ENCODE measurements at places on chromosomes 13 and 19. TPM values are rescaled to one million over a fixed set of nuclear protein-coding genes. Genes with fewer than 3 reads are reported as not detected.

DNA sequence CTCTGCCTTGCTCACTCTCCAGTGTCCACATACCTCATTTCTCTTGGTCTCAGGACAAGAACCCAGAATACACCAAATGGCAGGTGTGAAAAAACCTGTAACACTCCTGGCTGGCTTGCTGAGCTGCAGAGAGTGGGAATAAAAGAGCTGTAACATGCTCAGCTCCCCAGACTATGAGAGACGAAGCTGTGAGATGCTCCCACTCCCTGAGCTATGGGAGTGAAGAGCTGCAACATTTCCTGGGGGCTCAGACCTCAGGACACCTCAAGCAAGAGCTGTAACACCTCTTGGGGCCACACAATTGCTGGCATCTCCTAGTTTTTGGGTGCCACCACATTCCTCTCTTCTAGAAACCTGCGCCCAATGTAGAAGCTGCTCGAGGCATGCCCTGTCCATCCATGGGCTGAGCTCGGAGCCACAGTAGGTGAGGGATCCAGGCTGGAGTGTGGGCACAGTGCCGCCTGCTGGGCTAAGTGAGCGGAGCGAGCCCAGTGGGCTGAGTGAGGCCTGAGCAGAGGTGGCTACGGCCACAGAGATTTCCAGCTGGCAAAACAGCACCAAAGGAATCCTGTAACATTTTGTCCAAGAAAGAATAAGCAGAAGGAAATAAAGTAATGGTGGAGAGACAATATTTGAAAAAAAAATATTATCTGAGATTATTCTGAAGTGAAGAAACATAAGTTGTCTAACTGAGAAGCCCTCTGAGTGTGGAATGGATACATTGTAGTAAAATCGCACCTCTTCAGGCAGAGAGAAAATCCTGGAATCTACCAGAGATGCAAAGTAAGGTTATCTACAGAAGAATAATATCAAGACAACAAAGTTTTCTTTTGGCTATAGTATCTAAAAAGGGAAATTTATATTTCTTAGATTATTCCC lies 186.2 kb upstream of the PCDH9 start:
- no peaks in the 10 kb centered on the region for H3K36me3 ChIP-seq
- H3K4me3 ChIP-seq, result no peak overlapping the region
- no peaks in the 10 kb centered on the region for H3K4me1 ChIP-seq
- no peak overlapping the region for H3K27ac ChIP-seq
- no peak for DNase-seq

GRCh38 chr19:43474986-43475705 lies 9.7 kb upstream of the LYPD3 start:
- peak overlapping the region; percentile 84 for H3K4me3 ChIP-seq
- H3K4me1 ChIP-seq, result peaks cover 40% of the 10 kb centered on the region
- H3K27ac ChIP-seq, result peak overlapping the region; percentile 76

GRCh38 chr19:51948975-51949374 lies 21.7 kb downstream of the ZNF613 start:
- H3K4me3 ChIP-seq, result no peak overlapping the region
- peaks cover 35% of the 10 kb centered on the region for H3K36me3 ChIP-seq
- DNase-seq, result no peak

DNA sequence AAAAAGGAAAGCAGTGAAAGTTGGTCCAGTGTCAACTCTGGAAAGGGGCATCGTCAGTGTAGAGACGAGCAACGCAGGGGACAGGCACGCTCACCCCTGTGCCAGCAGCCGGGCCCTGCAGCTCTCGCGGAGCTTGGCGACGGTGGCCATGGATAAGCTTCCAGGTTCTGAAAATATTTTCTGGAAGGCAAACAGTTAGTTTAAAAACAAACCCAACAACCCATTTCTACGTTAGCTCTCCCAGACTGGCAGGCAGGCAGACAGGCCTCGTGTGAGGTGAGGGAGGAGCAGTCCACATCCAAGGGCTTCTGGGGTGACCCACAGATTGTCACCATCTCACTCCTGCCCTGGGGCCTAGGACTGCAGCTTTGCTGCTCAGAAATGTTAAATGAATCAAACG lies 27.4 kb downstream of the LAMP1 start:
- no peak overlapping the region for H3K27ac ChIP-seq
- peaks cover 6% of the 10 kb centered on the region for H3K4me1 ChIP-seq
- peaks cover 12% of the 10 kb centered on the region for H3K36me3 ChIP-seq
- no peak for DNase-seq

- no peak overlapping the region for H3K4me3 ChIP-seq
- H3K27ac ChIP-seq, result no peak overlapping the region
- H3K27me3 ChIP-seq, result no peaks in the 10 kb centered on the region
- no peaks in the 10 kb centered on the region for H3K36me3 ChIP-seq
Observed at GRCh38 chr13:84912720-84913119, 886.5 kb downstream of the SLITRK6 start.

DNA sequence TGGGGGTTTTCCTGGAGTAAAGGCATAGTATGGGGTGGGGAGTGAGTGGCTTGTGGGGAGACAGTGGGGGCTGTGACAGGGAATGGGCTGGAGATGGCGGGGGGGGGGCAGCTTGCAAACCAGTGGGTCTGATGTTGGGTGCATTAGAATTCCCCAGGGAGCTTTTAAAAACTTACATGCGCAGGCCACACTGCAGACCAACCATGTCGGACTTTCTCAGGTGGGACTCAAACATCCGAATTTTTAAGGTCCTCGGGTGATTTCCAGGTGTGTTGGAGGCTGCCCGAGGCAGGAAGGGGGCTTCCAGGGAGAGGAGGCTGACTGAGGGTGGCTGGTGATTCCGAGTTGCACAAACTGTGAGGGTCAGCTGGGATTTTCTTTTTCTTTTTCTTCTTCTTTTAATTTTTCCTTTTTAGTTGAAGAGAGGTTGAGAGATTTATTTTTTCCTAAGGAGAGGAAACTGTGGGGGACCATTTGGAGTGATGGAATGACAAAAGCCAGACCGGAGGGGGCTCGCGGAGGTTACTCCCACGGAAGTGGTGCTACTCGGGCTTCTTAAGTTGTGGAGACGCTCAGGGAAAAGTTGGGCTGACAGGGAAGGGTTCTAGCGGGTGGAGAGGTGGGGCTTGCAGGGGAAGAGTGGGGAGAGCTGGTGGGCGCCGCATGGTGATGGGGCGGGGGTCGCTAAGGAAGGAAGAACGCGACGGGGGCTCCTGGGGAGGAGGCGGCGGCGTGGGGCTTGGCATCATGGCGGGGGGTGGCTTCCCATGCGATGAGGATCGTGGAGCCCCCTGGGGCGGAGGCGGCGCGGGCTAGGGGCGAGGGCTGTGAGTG lies 997 bp upstream of the CACNG8 start:
- DNase-seq, result no peak
- H3K36me3 ChIP-seq, result no peaks in the 10 kb centered on the region
- H3K27ac ChIP-seq, result no peak overlapping the region
- H3K4me3 ChIP-seq, result no peak overlapping the region

DNA sequence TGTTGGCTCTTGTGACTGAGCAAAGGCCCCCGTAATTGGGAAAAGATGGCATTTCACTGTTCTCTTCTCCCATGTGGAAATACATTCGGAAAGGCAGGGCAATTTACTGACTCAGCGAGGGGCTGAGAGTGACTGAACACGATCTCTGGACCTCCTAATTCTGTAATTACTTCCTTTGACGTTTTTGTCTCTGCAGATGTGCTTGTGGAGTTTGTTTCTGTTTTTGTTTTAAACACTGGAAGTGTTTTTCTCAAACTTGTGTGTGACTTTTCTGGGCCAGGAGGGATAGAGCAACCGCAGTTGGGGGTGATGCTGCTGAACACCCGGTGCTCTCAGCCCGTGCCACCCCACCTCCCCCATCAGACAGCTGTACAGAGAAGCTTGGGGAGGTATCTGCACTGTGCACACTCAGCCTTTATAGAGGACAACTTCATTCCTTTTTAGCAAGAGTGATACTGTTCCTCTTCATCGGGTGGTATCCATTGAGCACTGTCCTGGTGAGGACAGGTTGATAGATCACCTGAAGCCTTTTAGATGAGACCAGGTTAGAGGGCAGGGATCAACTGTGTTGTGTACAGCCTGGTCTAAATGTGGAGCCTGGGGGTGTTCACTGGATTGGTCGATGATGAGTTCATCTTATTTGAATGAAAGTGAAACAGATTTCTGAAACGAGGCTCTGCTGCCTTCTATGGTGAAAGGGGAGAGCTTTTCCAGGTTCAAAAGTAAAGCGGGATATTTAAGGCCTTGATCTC lies 117.4 kb downstream of the ESD start:
- peak; percentile 25 for DNase-seq
- H3K4me3 ChIP-seq, result no peak overlapping the region
- no peaks in the 10 kb centered on the region for H3K27me3 ChIP-seq

GRCh38 chr13:113973218-113974164 lies at the start of gene C13orf46:
Gene C13orf46, minus strand, starts transcription at chr13:113974076. Its CDS starts 79 bp downstream, at chr13:113973997.
- H3K4me1 ChIP-seq, result no peaks in the 10 kb centered on the region
- no peak for DNase-seq
- H3K27ac ChIP-seq, result no peak within 1 kb of the TSS
- no peak within 1 kb of the TSS for H3K4me3 ChIP-seq
- H3K27me3 ChIP-seq, result no peaks in the 10 kb centered on the region
- no peaks in the 10 kb centered on the region for H3K36me3 ChIP-seq

- peaks cover under 1% of the 10 kb centered on the region for H3K4me1 ChIP-seq
- H3K36me3 ChIP-seq, result no peaks in the 10 kb centered on the region
- DNase-seq, result no peak
Observed at GRCh38 chr13:109738298-109738746, 48.1 kb downstream of the IRS2 start.

- H3K4me3 ChIP-seq, result no peak overlapping the region
- no peaks in the 10 kb centered on the region for H3K4me1 ChIP-seq
- no peak for DNase-seq
- H3K36me3 ChIP-seq, result no peaks in the 10 kb centered on the region
- H3K27ac ChIP-seq, result no peak overlapping the region
- no peaks in the 10 kb centered on the region for H3K27me3 ChIP-seq
Observed at GRCh38 chr13:93356469-93356868, 129.9 kb downstream of the GPC6 start.

DNA sequence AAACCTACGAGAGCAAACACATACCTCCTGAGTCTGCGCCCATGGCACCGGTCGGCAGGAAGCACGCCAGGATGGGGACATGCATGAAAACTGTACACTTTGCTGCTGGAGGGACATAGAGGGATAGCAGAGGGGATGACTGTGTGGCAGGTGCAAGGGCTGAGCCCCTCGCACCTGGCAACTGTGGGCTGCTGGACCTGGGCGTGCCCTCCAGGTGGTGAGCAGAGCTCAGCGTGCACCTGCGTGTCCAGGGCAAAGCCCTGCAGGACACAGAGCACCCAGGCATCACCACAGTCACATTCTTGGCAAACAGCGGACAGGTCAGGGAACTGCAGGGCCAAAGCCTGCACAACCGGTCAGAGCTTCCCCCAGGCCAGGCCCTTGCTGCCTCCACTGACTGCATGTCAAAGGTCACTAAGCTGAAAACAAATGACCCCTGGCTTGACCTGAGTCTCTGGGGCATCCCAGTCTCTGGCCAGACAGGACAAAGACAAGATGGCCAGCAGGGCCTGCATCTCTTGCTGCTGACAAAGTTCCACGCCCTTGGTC lies 9.0 kb upstream of the ISYNA1 start:
- H3K4me3 ChIP-seq, result no peak overlapping the region
- H3K4me1 ChIP-seq, result peaks cover 7% of the 10 kb centered on the region
- no peak overlapping the region for H3K27ac ChIP-seq
- no peaks in the 10 kb centered on the region for H3K27me3 ChIP-seq
- no peak for DNase-seq

DNA sequence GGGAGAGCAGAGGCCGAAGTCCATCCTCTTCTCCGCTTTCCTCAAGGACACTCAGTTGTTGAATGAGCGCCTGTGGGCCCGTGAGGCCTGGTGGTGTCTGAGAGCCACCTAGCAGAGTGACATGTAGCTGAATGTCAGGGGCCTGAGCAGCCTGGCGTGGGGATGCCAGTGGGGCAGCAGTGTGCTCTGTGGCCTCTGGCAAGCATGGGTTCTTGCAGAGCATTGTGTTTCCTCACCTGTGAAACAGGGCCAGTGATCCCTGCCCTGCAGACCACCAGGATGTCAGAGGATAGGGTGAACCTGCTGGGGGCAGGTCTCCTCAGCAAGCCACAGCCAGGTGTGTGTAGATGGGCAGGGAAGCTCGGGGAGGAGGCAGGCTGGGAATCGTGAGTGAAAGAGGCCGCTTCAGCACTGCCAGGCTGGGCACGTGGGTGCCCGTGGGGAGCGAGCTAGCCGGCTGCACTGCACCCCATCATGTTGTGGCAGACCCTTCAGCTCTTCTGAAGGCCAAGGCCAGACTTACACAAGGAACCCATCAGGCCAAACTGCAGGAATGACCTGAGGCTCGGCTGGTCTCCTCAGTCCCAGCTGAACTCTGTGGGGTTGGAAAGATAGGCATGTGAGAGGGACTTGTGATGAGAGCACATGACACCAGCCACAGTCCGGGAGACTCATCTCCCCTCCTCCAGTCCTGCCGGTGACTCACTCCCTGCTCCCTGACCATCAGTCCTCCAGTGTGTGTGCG lies 5.0 kb downstream of the PPP1R37 start:
- H3K4me1 ChIP-seq, result peaks cover 60% of the 10 kb centered on the region
- no peak overlapping the region for H3K27ac ChIP-seq
- H3K4me3 ChIP-seq, result no peak overlapping the region
- no peaks in the 10 kb centered on the region for H3K36me3 ChIP-seq
- no peak for DNase-seq
- no peaks in the 10 kb centered on the region for H3K27me3 ChIP-seq

GRCh38 chr13:108594153-108594552 lies 35.3 kb upstream of the MYO16 start:
- no peaks in the 10 kb centered on the region for H3K36me3 ChIP-seq
- peaks cover 33% of the 10 kb centered on the region for H3K27me3 ChIP-seq
- H3K4me1 ChIP-seq, result peaks cover 6% of the 10 kb centered on the region
- H3K27ac ChIP-seq, result no peak overlapping the region
- no peak for DNase-seq

GRCh38 chr19:5805462-5806132 lies 730 bp downstream of the NRTN start:
- H3K36me3 ChIP-seq, result no peaks in the 10 kb centered on the region
- peak overlapping the region; percentile 78 for H3K4me3 ChIP-seq
- H3K4me1 ChIP-seq, result peaks cover 27% of the 10 kb centered on the region
- no peak overlapping the region for H3K27ac ChIP-seq
- DNase-seq, result peak; percentile 81

DNA sequence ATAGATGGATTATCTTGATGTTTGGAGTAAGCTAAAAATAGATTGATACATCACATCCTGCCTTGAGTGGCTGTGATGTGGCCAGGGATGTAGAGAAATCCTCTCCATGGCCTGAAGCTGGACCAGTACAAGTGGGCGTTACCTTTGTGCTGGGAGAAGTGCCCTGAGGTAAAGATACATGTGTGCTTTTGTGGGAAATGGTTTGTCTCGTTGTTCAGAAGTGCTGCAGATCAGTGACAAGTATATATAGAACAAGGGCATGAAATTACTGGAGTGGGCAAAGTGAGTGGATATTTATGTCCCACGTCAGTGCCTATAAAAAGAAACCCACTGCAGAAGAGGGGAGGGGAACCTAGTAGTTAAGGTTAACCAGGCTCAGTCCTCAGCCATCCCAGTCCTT lies 12.2 kb upstream of the ZNF304 start:
- H3K36me3 ChIP-seq, result peaks cover 23% of the 10 kb centered on the region
- no peak for DNase-seq
- H3K27me3 ChIP-seq, result no peaks in the 10 kb centered on the region
- H3K4me3 ChIP-seq, result no peak overlapping the region
- H3K27ac ChIP-seq, result no peak overlapping the region
- H3K4me1 ChIP-seq, result no peaks in the 10 kb centered on the region

GRCh38 chr19:21691661-21692060 lies 75.7 kb downstream of the ZNF100 start:
- DNase-seq, result no peak
- no peaks in the 10 kb centered on the region for H3K36me3 ChIP-seq
- H3K27me3 ChIP-seq, result no peaks in the 10 kb centered on the region
- no peak overlapping the region for H3K4me3 ChIP-seq
- no peaks in the 10 kb centered on the region for H3K4me1 ChIP-seq

Gene TTYH1
- total RNA-seq, result 0.32 TPM

Gene MIR17HG
- 15.7 TPM for total RNA-seq

Gene SELENOV
- total RNA-seq, result not detected

Gene MADCAM1
- total RNA-seq, result 0.32 TPM

Gene CGB1
- not detected for total RNA-seq

Gene KL
- total RNA-seq, result 0.99 TPM

Gene PSG11
- total RNA-seq, result not detected

Gene CABP5
- not detected for total RNA-seq

Gene FCGBP
- 7.2 TPM for total RNA-seq

Measured in activated T-cell treated with anti-CD3 and anti-CD28 coated beads, Interleukin-2, amount 50 U/mL, for 72 hours (primary cell).